ENCODE measurements at places on chromosomes 1 and 21.
A peak's percentile ranks its signal among the peaks of the same experiment; 100 is the strongest.

DNA sequence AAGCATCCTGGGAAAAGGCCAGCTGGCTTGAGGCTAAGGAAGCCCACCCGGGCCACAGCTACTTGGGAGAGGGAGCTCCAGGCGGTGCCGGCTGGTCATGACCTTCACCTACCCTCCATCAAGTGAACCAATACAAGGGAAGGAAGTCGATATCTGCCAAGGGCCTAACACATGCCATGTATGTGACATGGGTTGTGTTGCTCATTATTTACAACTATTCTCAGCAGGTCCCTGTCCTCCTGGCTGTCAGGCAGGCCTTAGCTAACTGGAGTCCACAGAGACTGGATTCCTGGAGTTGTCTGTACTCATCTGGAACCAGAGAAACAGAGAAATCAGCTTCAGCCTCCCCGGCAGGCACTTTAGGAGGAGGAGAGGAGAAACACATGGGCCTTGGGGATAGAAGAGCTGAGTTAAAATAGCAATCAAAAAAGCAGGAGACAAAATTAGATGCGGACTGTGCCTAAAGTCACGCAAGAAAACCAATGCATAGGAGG lies 15.7 kb downstream of the TCEA3 start:
- no peak for DNase-seq

- DNase-seq = no peak
Measured at GRCh38 chr1:202316186-202316585, 25.6 kb downstream of the UBE2T start.

- no peak for DNase-seq
Measured at GRCh38 chr21:35520302-35520701, 471.2 kb upstream of the RUNX1 start.

- DNase-seq = peak; percentile 43
Measured at GRCh38 chr1:221435504-221435904, 306.4 kb downstream of the DUSP10 start.

DNA sequence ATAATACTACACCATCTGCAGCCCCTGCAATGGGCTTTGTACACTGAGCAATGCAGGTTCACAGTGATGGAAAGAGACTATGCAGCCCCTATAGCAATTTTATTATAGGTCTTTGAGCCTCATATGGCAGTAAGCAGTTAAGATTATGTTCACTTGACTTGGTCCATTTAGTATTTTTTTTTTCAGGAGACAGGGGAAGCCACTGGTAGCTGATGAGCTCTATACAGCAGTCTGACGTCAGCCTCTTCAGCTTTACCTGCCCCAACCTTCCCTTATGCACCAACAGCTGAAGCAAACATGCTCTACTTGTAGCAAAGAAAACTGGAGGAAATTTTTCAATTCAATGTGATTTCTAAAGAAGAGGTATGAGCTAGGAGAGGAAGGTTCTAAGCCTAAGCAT lies 32.2 kb downstream of the AIDA start:
- DNase-seq = peak; percentile 63

DNA sequence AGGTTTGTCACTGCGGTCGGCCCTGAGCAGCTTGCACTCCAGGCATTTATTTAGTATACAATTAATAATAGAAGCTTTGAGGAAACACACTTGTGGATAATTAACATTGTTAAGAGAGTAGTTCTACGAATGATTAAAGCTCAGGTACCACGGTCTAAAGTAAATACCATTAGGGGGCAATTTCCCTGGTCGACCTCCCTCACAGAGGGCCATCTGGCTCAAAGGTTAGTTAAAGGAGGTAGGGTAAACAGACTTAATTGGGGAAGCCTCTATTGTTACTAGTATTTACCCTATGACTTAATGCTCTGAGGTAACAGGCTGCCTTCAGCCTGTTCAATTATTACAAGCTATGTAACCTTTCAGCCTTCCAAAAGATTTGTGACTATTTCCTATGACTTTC lies 122.3 kb upstream of the SLC44A3 start:
- DNase-seq = no peak

GRCh38 chr1:70556541-70556940 lies 145.5 kb downstream of the CTH start:
- no peak for DNase-seq

DNA sequence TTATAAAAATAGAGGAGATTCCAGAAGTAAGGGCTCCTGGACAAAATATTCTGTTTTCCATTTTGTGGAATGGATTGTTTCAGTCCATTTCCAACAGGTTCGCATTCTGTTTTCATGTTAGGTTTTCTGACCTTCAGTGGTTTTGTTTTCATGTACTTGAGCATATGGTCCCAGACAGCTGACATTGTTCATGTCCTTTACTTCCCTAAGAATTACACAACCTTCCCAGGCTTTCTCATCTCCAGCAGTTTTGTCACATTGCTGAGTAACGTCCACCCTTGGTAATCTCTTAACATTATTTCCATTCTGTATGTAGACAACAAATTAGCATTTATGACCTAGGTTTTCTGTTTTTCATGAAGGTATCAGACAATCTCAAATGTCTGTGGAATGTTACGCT lies 21.0 kb upstream of the ERRFI1 start:
- DNase-seq = peak; percentile 20

DNA sequence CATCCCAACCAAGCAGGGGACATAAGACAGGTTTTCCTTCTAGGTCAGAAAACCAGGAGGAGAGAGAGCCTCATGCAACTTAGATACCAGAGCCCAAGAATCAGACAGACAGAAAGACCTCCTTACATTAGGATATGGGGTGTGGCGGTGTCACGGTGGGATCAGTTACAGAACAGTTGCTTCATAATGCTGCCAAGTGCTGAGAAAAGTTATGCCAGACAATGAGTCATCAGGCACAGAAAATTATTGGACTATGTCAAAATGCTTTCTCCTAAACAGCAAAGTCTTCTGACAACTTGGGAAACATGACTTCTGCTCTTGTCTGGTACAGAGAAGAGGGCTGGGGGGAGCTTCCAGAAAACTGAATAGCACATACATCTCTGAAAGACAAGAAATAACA lies 1120.2 kb upstream of the TMPRSS15 start:
- no peak for DNase-seq

DNA sequence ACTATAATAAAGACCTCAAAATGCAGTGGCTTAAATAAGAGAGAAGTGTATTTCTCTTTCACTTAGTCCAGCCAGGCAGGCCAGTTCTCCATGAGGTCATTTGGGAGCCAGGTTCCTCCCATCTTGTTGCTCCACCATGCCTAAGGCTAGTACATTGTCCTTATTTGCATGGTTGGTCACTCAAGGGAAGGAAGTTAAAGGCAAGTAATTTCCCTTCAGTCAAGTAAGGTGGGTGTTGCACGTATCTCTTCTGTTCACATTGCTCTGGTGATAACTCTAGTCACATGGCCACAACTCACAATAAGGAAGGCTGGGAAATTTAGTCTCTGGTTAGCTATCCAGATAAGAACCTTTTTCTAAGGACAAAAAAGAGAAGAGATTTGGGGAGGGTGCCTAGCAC lies 27.2 kb upstream of the TADA1 start:
- DNase-seq = no peak

- no peak for DNase-seq
Measured at GRCh38 chr1:161381707-161382106, 14.0 kb upstream of the CFAP126 start.

- DNase-seq = peak; percentile 93
Measured at GRCh38 chr1:3691421-3692204, 39.3 kb downstream of the TP73 start.

DNA sequence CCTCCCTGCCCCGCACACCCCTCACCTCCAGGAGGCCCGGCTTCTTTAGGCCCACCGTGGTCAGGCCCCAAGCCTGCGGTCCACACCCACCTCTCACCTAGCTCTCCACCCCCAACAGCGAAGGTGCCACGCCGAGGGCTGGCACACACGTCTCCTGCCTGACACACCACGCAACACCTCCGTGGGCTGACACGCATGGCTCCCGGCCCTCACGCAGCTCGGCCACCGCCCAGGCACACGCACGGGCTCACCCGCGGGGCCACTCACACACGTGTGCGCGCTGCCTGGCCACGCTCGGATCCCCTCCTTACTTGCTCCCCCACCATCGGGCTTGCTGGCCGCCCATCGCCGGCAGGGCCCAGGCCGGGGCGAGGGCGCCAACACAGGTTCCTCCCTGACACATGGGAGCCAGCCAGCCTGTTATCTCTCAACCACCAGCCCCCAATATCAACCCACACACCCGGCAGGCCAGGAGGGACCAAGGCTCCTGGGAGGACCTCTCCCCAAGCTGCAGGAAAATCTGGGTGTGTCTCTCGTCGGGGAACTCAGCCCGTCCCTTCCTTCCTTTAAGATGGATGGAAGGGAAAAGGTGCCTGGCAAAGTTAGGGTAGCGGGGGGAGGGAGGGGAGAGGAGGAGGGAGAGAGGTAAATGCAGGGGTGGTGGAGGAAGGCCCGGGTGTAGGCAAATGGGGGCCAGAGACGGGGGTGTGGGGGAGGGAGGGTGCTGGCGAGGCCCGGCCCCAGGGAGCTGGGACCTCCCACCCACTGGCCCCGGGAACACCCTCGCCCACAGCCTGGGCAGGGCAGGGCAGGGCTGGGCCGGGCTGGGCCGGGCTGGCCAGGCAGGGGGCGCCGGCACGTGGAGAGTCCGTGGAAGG lies 546 bp downstream of the ELOVL1 start:
- DNase-seq = no peak

DNA sequence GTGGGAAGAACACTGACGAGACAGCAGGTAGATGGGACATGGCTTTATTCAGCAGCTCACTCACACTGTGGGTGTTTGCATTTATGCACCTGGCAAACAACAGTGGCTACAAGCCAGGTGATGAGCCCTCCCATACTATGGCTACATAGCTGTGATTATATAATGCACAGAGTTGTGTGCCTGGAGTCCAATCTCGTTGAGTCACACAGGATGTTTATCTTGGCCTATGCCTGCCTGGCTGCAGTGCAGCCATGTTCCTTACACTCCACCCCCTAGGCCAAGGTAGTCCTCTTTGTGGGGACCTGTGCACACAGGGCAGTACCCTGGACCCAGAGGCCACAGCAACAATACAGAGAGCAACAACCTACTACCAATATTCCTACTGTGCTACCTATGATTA lies 1643.8 kb downstream of the MRPL39 start:
- no peak for DNase-seq

GRCh38 chr1:159092036-159092760 lies 15.6 kb upstream of the AIM2 start:
- DNase-seq = no peak

- no peak for DNase-seq
Measured at GRCh38 chr1:109864047-109864822, 46.4 kb upstream of the CSF1 start.

DNA sequence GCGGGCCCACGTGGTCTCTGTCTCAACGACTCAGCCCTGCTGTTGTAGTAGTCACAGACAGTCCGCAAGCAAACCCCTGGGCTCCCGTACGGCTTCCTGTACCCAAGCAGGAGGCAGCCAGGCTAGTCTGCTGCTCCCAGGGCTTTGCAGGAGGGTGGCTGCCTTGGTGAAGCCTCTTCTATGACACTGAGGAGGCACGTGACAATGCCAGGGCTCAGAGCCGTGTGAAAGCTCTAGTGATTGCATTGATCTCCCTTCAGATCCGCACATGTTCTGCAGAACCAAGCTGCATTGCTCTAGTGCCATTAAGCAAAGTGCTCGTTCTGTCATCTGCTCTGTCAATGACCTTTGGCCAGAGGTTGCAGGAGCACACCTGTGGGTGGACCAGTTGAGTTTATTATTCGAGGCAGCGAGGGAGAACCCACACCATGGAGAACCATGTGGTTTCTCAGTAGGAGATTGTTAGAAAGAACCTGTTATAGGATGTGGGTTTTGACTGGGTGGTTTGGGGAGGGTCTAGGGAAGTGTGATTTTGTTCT lies 18.0 kb downstream of the UMODL1 start:
- no peak for DNase-seq

DNA sequence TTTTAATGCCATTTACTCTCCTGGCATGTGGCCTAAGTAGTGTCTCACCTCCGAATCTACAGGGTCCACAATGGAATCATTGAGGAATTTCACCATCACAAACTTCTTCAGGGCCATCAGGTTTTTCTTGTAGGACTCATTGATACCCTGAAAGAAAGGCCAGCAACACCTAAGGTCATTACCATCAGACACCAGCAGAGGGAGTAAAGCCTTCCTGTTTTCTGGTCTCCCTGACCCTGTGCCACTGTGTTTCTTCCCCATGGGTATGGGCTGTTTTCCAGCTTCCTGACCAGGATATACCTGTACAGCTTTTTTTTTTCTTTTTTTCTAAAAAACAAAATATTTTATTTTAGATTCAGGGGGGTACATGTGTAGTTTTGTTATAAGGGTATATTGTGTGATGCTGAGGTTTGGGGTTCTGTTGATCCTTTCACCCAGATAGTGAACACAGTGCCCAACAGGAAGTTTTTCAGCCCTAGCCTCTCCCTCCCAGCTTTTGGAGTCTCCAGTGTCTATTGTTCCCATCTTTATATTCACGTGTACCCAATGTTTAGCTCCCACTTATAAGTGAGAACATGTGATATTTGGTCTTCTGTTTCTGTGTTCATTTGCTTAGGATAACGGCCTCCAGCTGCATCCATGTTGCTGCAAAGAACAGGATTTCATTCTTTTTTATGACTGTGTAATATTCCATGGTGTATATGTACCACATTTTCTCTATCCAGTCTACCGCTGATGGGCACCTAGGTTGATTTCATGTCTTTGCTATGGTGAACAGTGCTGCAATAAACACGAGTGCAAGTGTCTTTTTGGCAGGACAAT lies 18.3 kb downstream of the PPT1 start:
- DNase-seq = peak; percentile 60

DNA sequence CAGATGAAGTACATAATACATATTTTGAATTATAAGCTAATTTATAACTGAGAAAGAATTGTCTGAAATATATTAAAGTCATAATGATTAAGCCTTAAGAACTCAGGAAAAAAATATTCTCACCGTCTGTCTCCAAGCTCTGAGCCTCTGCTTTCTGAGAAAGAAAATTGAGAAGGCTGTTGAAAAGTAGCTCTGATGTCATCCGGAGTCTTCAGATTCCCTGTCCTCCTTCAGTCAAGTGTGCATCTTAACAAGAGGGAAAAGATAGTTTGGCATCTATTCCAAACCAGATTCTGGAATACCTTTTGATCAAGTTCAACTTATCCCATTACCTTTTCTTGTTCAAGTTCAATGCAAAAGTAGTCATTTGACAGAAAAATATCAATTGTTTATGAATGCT lies 50.6 kb downstream of the NRIP1 start:
- no peak for DNase-seq

DNA sequence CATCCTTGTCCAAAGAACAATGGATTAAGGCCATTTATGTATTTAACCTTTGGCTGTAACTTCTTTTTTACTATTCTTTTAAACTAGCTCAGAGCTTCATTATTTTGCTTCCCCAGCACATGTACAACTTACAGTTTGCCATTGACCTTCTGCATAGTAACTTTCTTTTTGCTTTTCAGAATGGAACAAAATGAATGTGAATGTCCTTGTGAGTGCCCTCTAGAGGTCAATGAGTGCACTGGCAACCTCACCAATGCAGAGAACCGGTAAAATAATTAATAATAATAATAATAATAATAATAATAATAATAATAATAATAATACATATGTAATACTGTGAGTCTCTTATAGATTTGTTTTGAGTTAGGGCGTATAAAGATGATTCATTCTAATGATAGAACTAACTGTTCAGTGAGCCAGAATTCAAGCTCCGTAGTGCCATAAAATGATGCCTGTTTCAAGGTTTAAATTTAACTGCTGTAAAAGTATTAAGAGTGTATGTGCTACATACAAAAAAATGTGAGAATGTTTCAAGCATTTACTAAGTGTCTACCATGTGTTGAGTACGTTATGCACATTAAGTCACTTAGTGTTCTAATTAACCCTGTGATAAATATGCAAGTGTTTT lies 69.0 kb upstream of the RAVER2 start:
- peak; percentile 6 for DNase-seq

- peak; percentile 58 for DNase-seq
Measured at GRCh38 chr1:110262846-110263631, 52.9 kb downstream of the KCNC4 start.

- peak; percentile 65 for DNase-seq
Measured at GRCh38 chr1:100510451-100510850, 27.5 kb upstream of the GPR88 start.
